Mucosa of descending colon (tissue), 3 donors: ENCODE measurements at places on chromosomes 4 and X. TPM values are rescaled to one million over a fixed set of nuclear protein-coding genes. Genes with fewer than 3 reads are reported as not detected.

DNA sequence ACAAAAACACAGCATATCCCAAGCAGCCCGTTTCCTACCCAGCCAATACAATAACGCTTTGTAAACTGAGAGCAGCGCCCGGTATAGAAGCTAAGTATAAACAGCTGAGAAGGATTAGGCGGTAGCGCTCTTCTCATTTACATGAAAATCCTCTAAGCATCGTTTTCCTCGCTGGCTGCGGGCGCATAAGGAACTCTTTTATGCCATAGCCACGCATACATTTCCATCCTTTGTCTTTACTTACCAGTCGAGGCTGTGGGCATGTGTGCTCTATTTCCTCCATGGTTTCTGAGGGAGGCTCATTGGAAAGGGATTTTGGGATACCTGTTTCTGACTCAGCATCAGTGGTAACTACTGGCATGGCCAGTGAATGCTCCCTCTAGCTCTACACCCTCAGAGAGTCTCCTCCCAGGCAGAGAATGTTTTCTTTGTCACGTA lies 383 bp downstream of the PCYT1B start:
- no peak for DNase-seq

GRCh38 chr4:128384091-128384520 lies 96.5 kb upstream of the PGRMC2 start:
- DNase-seq = no peak

GRCh38 chrX:17377091-17377717 lies 2.2 kb downstream of the NHS start:
- DNase-seq = peak; percentile 21

DNA sequence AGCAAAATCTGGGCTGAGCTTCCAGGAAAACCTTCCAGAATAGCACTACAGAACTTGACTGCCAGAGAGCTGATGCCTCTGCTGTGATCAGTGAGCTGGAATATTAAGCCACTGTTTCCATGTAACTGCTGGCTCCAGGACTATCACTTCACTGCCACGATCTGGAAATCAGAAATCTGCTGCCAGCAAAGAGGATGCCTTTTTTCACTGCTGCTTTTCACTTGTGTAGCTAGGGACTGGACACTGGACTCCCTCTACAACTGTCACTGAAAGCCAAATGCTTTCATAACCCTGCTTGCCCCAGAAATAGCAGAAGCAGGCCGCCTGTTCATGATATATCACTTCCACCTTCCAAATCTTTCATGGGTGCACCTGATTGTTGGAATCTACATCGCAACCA lies 9.4 kb upstream of the AP1S2 start:
- DNase-seq = no peak

DNA sequence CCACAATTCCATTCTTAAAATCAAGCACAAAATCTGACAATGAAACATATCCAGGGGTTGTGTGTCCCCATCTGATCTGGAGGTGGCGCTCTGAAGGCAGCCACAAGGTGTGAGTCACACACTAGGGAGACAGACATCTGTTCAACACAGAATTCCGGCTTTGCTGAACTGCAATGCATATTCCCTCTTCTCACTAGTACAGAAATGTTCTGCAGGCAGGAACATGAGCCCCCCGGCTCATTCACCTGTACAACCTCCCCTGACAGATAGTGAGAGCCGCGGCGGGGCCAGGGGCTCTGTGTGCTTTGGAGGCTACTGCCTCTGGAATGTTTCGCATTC lies 41.9 kb downstream of the WDR1 start:
- DNase-seq = no peak

DNA sequence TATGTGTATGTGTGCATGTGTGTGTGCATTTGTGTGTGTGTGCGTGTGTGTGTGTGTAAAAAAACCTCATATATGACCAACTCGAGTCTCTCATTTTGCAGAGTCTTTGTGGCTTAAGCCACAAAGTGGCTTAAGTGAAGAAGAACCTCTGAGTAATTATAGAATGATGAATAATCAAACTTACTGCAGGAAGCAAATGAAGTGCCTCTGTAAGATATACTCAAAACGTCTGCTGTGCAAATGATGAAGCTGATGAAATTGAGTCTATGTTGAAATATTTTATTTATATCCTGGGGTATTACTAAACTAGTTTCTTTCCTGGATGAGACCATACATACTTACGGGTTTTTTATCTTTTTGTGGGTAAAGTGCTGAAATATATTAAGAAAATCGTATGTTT lies 1198.7 kb downstream of the PCDH7 start:
- DNase-seq = no peak

GRCh38 chr4:58564695-58565475 lies 1454.7 kb upstream of the IGFBP7 start:
- no peak for DNase-seq

DNA sequence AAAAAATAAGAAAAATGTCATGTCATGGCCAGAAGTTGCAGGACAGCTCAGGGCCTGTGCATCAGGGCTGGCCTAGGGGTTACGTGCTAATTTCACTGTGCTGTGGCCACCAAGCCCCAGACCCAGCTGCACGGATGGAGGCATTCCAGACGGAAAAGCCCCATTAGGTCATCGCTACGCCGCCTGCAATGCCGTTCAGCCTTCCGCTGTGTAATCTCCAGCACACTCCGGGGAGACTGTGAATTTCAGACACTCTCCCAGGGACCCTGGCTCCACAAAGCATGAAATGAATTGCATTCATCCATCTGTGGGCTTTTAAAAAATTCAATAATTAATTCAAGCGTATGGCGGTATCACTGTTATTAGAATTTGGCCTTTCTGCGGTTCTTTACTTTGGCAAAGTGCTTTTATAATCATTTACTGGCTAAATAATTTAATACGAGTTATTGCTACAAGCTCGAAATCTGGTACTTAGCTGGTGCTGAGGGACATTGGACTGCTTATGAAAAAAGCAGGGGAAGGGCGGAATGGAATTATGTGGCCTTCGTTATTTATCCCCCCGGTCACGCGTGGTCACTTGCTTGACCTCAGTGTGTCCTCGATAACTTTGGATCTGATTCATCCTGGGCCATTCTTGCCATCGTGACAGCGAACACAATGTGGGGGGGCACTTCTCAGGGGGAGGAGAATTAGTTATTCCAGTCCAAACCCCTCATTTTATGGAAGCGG lies 9.0 kb upstream of the NSG1 start:
- no peak for DNase-seq

DNA sequence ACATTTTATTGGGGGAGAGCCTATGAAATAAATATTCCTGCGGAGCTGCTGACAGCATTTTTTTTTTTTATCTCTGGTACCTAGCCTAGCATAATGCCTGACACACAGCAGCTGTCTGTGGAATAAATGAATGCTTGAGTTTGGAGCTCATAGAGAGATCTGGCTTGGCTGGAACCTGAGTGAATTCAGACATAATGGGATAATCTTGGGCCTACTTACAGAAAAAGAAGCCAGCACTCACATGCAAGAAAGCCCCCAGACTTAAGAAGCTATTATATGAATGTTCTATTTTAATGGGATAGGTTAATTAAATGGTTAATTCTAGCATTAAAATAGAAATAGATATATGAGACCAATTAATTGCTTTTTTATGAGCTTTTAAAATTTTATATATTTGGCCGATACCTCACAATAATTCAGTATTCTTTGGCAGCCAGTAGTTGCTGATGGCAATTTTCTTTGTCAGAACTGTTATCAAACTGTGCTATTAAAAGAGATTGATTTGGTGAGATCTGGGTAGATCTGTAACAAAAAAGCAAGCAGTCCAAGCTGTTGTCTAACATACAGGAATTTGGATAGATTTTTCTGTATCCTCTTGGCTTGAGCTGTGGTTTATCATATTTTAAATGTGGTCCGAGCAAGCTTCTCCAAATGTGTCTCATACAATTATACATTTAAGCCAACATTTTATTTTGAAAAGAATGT lies 654.2 kb downstream of the PCDH7 start:
- DNase-seq = no peak

DNA sequence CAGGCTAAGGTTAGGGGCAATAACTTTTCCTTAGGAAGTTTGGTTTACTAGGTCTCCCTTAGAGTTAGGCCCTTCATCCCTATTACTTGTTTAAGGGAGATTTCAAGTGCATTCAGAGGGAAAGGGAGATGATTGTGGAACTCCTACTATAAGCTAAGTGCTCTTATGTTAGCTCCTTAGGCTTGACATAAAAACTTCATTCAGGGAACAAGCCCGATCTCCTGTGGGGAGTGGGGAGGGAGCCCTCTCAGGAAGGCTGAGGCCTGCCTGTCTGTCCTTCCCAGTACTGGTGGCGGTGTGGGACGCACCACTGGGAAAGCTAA lies 8.0 kb downstream of the KLF3 start:
- no peak for DNase-seq

- no peak for DNase-seq
Measured at GRCh38 chr4:111391829-111392228, 753.4 kb upstream of the FAM241A start.

DNA sequence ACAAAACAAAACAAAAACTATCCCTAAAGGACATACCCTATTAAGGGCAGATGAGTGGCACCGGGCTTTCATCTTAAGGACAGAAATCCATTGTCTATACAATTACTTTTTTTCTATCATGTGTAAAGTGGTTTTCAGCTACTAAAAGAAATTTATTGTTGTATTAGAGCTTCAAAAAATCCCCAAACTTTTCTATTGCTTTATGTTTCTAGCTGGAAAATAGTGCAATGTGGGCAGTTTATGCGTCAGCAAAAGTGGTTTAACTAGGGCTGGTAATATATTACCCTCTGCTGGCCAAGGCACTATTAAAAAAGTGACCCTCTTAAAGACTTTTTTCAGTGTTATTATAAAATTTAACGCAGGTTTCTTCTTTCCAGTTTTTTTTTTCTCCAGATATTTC lies 15.5 kb upstream of the GPR82 start:
- no peak for DNase-seq

DNA sequence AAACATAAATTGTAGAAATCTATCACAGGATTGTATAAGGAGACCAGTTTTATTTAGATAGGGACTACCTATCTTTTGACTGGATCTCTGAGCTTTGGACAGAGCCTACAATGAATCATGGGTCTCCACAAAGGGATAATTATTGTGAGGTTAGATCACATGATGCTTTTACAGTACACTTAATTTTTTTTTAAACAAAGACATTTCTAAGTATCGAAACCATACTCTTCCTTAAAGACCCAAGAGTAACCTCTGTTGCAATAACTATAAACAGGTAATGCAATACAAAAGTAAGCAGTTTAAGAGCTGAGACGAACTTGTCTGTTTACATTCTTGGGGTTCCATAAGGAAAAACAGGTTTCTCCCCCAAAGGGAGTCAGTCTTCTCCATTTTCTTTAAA lies 64.3 kb upstream of the GABRE start:
- DNase-seq = no peak

DNA sequence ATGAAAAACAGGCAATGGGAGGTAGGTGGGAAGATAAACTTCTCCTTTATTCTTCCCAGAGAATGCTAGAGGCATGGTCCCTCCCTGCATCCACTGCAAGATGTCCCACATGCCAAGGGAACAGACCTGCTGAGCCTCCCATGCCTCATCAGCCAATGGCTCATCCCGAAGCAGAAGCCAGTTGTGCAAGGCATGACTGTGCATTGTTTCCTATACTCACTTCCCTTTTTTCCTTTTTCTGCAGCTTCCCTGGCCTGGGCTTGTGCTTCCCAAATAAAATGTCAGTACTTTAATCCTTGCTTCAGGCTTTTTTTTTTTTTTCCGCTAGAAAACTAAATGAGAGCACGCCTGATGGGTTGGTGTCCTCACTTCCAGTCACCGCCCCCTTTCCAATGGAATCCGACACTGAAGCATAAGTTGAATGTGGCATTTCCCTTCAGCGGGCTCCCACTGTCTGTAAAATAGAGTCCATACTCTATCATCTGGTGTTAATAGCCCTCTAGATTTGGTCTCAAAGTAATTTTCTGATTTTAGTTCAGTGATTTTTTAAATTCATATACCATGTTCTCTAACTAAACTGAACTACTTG lies 239.0 kb upstream of the JADE1 start:
- DNase-seq = no peak

- DNase-seq = no peak
Measured at GRCh38 chrX:39897741-39898097, 200.0 kb downstream of the BCOR start.

- no peak for DNase-seq
Measured at GRCh38 chrX:16239211-16239610, 71.9 kb downstream of the MAGEB17 start.

- DNase-seq = no peak
Measured at GRCh38 chr4:75232546-75232945, 281.7 kb downstream of the RCHY1 start.

- no peak for DNase-seq
Measured at GRCh38 chr4:145307763-145308430, 127.5 kb upstream of the OTUD4 start.

GRCh38 chr4:163201358-163201757 lies 34.7 kb upstream of the NAF1 start:
- no peak for DNase-seq

- no peak for DNase-seq
Measured at GRCh38 chr4:151912632-151913031, 151.8 kb upstream of the GATB start.

DNA sequence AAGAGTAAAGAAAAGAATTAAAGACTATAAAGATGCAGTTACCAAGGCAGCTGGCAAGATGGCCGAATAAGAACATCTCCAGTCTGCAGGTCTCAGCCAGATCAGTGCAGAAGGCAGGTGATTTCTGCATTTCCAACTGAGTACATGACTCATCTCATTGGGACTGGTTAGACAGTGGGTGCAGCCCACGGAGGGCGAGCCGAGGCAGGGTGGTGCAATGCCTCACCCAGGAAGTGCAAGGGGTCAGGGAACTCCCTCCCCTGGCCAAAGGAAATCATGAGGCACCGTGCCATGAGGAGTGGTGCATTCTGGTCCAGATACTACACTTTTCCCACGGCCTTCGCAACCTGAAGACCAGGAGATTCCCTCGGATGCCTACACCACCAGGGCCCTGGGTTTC lies 20.5 kb downstream of the SPIN4 start:
- no peak for DNase-seq

GRCh38 chr4:149441338-149441737 lies 374.3 kb downstream of the IQCM start:
- DNase-seq = no peak

DNA sequence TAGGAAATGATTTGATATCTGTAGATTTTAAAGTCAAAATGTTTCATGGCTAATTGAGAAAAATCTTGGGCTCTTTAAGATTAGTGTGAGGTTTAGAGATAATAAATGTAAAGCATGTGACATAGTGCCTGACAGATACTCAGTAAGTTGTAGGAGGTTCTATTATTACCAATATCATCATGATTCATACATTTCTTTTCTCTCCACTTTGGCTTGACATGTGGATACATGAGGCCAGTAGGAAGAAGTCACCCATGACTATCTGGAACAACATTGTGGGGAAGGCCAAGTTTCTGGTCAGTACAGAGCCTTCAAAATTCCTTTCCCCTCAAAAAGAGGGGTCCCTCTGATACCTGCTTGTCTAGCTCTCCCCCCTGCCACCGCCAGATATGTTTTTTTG lies 91.2 kb upstream of the SORBS2 start:
- DNase-seq = no peak

ZNF674 gene
- 4.7 TPM for total RNA-seq

USP26 gene
- not detected for total RNA-seq

CCSER1 gene
- total RNA-seq = 32.4 TPM

PLAC8 gene
- 1,034 TPM for total RNA-seq

CTAG2 gene
- not detected for total RNA-seq

ASMT gene
- not detected for total RNA-seq

PNMA5 gene
- total RNA-seq = not detected

S100G gene
- not detected for total RNA-seq

CYP2U1 gene
- total RNA-seq = 3.4 TPM

USP51 gene
- 1.8 TPM for total RNA-seq

NUDT11 gene
- 0.34 TPM for total RNA-seq
